ENCODE measurements at places on chromosomes 16 and 17.

- no peak for DNase-seq
These were observed 11.4 kb downstream of the FSCN2 start for GRCh38 chr17:81539571-81539900.

- DNase-seq, result no peak
These were observed 8.2 kb downstream of the NTHL1 start for GRCh38 chr16:2039274-2040031.

DNA sequence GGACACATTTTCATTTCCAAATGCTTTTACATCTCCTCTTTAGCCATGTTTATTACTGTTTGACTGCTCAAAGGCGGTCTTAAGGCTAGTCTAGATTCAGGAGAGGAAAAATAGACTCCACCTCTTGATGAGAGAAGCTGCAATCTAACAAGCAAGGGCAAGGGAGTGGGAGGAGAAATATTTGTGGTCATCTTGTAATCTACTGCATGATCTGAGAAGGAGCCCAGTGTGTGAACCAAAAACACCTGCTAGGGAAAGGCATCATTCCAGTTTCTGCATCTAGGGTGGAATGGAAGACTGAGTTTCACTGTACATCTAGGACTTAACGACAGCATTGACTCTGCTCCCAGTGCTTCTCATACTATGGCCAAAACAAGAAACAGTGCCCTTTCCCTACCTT lies 232.2 kb upstream of the HS3ST3A1 start:
- no peak for DNase-seq

GRCh38 chr17:78920528-78920927 lies 4.7 kb downstream of the TIMP2 start:
- no peak for DNase-seq

DNA sequence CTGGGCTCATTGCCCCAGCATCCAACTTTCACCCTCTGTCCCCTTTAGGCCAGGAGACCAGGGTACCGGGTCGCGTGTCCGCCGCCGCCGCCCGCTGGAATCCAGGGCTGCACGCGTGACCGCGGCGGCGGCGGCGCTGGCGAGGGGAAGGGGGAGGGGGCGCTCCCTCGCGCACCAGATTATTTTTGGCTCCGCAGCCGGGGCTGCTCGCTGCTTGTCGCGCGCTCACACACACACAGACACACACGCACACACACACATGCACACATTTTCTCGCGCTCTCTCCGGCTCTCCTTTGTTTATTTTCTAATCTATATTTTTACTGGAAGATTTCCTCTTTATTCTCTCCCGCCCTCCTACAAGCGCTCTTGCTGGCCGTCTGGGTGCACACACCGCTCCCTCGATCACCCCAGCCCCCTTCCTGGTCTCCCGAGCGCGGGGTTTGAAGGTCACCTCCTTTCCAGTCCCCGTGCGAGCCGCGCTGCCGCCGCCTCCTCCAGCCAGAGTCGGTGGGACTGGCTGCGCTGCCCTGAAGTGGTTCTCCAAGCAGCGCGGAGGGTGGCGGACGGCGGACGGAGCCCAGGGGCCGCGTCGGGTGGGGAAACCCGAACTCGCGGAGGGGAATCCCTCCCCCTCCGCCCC lies 921.4 kb upstream of the EEF2KMT start:
- DNase-seq, result no peak

- DNase-seq, result no peak
These were observed 37.1 kb upstream of the LHX1 start for GRCh38 chr17:36900160-36900512.
